ENCODE measurements at places on chromosomes 6 and 20. TPM values are rescaled to one million over a fixed set of nuclear protein-coding genes. Genes with fewer than 3 reads are reported as not detected.

HCRTR2 gene
- not detected for total RNA-seq

MAS1 gene
- total RNA-seq = not detected

SRMS gene
- not detected for total RNA-seq

CPNE5 gene
- total RNA-seq = not detected

PAX1 gene
- not detected for total RNA-seq

GPX5 gene
- not detected for total RNA-seq

DEFB114 gene
- not detected for total RNA-seq

DNA sequence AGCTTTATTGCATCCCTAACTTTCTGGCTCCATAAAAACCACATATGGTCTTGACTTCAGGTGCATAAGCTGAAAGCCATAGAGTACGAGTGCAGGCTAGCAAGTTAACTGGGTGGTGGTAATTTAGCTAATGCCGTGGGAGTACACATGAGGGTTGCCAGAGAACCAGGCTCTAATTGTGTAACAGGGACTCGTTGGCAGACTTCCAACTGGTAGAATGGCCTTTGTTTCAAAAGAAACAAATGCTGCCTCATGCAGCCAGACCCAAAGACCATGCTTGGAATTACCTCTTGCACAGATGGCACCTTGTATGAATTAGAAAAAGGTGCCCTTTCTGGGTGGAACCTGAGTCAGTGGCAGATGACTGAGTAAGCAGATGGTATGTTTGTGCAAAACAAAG is 73.2 kb downstream of the LY86 start:
- H3K4me3 ChIP-seq = no peak overlapping the region
- no peak overlapping the region for H3K27ac ChIP-seq
- no peaks in the 10 kb centered on the region for H3K36me3 ChIP-seq
- peak; percentile 41 for DNase-seq
- H3K4me1 ChIP-seq = no peaks in the 10 kb centered on the region
- no peaks in the 10 kb centered on the region for H3K27me3 ChIP-seq

- H3K4me3 ChIP-seq = no peak overlapping the region
- H3K27ac ChIP-seq = no peak overlapping the region
- no peaks in the 10 kb centered on the region for H3K4me1 ChIP-seq
- H3K36me3 ChIP-seq = no peaks in the 10 kb centered on the region
- H3K27me3 ChIP-seq = no peaks in the 10 kb centered on the region
These were observed 46.1 kb upstream of the PSMF1 start for GRCh38 chr20:1072258-1072657.

GRCh38 chr6:4287811-4288244 is 152.5 kb upstream of the ECI2 start:
- no peak overlapping the region for H3K4me3 ChIP-seq
- no peak for DNase-seq
- no peaks in the 10 kb centered on the region for H3K27me3 ChIP-seq
- H3K36me3 ChIP-seq = no peaks in the 10 kb centered on the region

DNA sequence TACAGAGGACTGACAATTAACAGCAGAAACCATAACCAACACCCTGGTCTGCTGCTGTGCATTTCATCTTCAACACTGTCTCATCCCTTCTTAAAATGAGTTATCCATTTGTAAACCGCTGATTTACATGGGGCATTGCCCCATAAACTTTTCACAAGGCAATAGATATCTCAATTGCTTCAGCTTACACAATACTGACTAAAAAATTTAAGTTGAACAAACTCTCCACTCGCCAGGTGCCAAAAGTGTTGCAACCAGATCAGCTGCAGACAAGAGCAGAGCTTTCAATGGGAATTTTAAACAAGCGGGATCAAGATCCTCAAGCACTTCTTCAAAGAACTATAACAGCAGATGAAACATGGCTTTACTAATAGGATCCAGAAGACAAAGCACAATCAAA is 183.0 kb downstream of the TASP1 start:
- no peak overlapping the region for H3K27ac ChIP-seq
- no peaks in the 10 kb centered on the region for H3K27me3 ChIP-seq
- no peak overlapping the region for H3K4me3 ChIP-seq
- DNase-seq = no peak
- H3K4me1 ChIP-seq = no peaks in the 10 kb centered on the region

GRCh38 chr6:90086517-90086916 is 192.2 kb downstream of the GJA10 start:
- H3K4me1 ChIP-seq = peaks cover 3% of the 10 kb centered on the region
- no peaks in the 10 kb centered on the region for H3K27me3 ChIP-seq
- no peak for DNase-seq

- H3K27ac ChIP-seq = no peak overlapping the region
- no peak overlapping the region for H3K4me3 ChIP-seq
- H3K36me3 ChIP-seq = no peaks in the 10 kb centered on the region
- no peaks in the 10 kb centered on the region for H3K27me3 ChIP-seq
- no peak for DNase-seq
- H3K4me1 ChIP-seq = peaks cover 4% of the 10 kb centered on the region
These were observed 5.4 kb upstream of the GJA10 start for GRCh38 chr6:89888871-89889270.

- H3K4me1 ChIP-seq = no peaks in the 10 kb centered on the region
- H3K27ac ChIP-seq = no peak overlapping the region
- no peak overlapping the region for H3K4me3 ChIP-seq
- H3K27me3 ChIP-seq = no peaks in the 10 kb centered on the region
- no peaks in the 10 kb centered on the region for H3K36me3 ChIP-seq
These were observed 511.2 kb upstream of the JARID2 start for GRCh38 chr6:14734416-14735340.

GRCh38 chr20:38791291-38791690 is 14.2 kb upstream of the PPP1R16B start:
- H3K27me3 ChIP-seq = no peaks in the 10 kb centered on the region
- no peaks in the 10 kb centered on the region for H3K36me3 ChIP-seq
- no peak overlapping the region for H3K4me3 ChIP-seq
- H3K27ac ChIP-seq = no peak overlapping the region
- no peak for DNase-seq
- no peaks in the 10 kb centered on the region for H3K4me1 ChIP-seq

- no peak overlapping the region for H3K4me3 ChIP-seq
- no peaks in the 10 kb centered on the region for H3K4me1 ChIP-seq
- H3K27me3 ChIP-seq = no peaks in the 10 kb centered on the region
- no peaks in the 10 kb centered on the region for H3K36me3 ChIP-seq
These were observed 239.2 kb upstream of the DEFB112 start for GRCh38 chr6:50288881-50289280.

GRCh38 chr20:38340693-38341092 is 5.6 kb upstream of the LBP start:
- H3K27ac ChIP-seq = no peak overlapping the region
- H3K27me3 ChIP-seq = no peaks in the 10 kb centered on the region
- no peaks in the 10 kb centered on the region for H3K36me3 ChIP-seq
- no peak for DNase-seq
- no peaks in the 10 kb centered on the region for H3K4me1 ChIP-seq
- H3K4me3 ChIP-seq = no peak overlapping the region
